ENCODE measurements at places on chromosomes 2 and 18.

DNA sequence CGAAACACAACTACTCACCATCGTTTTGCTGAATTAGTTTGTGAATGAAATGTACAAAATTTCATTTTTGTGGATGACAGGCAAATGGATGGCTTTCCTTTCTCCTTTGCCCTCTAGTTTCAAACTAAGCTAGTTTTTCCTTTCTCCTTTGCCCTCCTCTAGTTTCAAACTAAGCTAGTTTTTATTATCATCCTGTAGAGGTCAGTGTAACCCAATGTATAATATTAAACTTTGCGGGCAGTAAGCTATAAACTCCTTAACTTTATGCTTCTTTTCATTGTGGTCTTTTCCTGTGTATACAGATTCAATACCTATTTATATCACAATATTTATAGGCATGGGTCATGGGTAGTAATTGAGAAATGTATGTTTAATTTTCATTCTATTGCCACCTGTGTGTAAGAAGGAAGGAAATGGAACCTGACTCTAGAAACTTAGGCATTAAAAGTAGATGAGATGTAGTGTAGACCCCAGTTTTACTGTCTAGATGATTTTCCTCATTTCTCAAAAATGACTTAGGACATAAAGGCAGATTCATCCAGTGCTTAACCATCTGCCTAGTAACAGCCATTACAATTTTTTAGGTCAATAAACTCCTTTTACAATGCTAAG, 58.1 kb downstream of the MAP3K19 start:
- DNase-seq, result peak; percentile 31

DNA sequence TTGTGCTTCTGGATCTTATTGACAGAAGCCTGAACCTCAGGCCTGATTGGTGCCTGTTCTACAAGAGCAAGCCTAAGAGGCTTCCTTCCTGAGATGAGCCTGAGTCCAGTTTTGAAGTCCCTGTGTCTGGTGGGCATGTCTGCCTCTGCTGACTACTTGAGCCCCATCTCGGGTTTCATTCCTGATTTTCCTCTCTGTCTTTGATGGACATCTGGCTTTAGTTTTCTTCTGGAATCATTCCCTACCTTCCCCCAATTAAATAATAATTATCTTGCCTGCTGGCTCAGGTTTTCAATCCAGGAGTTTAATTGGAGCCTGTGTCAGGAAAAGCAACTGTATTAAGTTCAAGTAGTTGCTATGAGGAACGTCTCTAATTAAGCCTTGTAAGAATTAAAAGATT, 135.5 kb upstream of the MC4R start:
- DNase-seq, result no peak

GRCh38 chr18:57439609-57439968, 4.4 kb downstream of the ONECUT2 start:
- DNase-seq, result no peak

- no peak for DNase-seq
Measured at GRCh38 chr2:96333708-96334107, 1.9 kb upstream of the NCAPH start.

GRCh38 chr2:62471816-62472215, 34.2 kb downstream of the TMEM17 start:
- DNase-seq, result no peak

DNA sequence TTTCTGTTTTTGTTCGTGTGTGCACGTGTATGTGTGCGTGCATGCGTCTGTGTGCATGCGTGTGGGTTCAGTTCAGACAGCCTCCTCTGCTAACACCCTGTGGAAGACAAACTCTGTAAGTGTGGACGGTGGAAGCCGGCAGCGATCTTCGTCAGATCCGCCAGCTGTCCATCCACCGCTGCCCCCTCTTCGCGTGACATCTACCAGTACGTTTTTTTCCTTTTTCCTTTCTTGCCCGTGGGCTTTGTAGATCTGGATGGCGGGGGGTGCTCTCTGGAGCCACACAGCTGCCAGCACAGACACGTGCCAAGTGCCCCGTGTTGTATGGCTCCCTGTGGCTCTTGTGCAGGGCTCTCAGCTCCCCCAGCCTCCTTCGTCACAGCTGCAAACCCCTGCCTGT, 32.3 kb downstream of the ITGB1BP1 start:
- DNase-seq, result no peak

DNA sequence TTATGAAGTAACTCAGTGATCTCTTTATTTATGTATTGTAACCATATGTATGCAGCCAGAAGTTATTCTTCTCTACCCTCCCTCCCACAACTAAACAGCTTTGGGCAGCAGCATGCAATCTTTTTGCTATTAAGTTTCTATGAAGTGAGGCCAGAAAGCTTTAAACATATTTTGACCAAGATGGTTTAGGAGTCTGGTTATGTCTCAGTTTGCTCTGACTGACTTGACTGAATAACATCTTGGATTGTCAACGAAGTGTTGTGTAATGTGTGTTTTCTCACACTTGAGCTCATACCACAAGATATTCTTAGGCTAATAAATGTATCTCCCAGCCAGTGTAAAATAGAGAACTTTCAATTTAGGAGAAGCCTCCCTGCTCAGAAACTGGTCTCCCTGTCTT, 104.3 kb downstream of the TTC27 start:
- no peak for DNase-seq

- DNase-seq, result no peak
Measured at GRCh38 chr2:12731701-12732280, 15.1 kb downstream of the TRIB2 start.
